ENCODE measurements at places on chromosomes 3 and 15. TPM values are rescaled to one million over a fixed set of nuclear protein-coding genes. Genes with fewer than 3 reads are reported as not detected.

Gene DYNLT2B
- 31.0 TPM for total RNA-seq

Gene ABI3BP
- total RNA-seq: 21.9 TPM

Gene HSPBAP1
- 5.5 TPM for total RNA-seq

GRCh38 chr15:83516935-83517334 lies 69.8 kb downstream of the SH3GL3 start:
- peak; percentile 13 for DNase-seq

GRCh38 chr3:25593001-25593400 lies 71.7 kb downstream of the TOP2B start:
- no peak for DNase-seq

DNA sequence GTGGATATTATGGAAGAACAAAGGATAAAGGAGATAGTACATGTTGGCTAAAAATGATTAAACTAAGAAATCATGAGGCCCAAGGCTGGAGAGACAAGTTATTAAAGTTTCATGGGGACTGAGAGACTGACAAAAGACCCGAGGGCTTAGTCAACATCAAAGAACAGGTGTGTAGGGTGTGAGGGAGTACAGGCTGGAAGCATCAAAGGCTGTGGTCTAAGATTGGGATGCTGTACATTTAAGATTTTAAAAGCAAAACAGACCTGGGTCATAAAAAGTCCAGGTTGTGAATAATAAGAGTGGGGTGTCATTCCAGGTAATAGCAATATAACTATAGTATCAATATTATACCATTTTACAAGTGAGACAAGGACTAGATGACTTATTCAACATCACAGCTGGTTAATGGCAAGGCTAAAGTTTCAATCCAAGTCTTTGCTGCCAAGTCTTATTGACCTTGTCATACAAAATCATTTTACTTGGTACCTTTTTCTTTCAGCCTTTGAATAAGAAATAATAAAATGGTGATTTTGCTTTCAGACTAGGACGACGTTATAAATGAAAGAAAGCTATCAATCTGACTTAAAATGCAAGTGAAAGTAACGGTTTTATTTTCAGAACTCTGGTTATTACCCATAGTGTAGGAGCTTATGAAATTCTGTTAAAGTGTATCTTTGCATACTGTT lies 211.6 kb downstream of the TNIK start:
- DNase-seq: no peak

GRCh38 chr3:83807511-83807910 lies 1151.3 kb upstream of the CADM2 start:
- DNase-seq: no peak

DNA sequence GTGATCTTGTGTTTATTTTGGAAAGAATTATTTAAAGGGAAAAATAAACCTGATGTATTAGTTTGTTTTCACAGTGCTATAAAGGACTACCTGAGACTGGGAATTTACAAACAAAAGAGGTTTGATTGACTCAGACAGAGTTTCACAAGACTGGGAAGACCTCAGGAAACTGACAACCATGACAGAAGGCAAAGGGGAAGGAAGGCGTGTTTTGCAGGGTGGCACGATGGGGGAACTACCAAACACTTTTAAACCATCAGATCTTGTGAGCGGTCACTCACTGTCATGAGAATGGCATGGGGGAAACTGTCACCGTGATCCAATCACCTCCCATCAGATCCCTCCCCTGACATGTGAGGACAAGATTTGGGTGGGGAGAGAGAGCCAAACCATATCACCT lies 87.0 kb downstream of the TP63 start:
- no peak for DNase-seq

DNA sequence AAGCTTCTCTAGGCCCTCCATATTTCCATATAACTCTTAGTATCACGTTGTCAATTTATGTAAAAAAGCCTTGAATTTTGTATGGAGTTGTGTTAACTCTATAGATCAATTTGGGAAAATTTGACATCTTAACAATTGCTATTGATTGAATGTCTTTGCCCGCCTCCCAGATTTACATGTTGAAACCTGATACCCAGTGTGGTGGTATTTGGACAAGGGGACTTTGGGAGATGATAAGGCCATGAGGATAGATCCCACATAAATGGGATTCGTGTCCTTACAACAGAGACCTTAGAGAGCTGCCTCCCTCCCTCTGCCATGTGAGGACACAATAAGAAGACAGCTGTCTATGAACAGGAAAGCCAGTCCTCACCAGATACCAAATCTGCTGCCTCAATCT lies 21.1 kb upstream of the TNK2 start:
- DNase-seq: no peak

GRCh38 chr15:85336880-85337279 lies 43.5 kb upstream of the AKAP13 start:
- DNase-seq: no peak

DNA sequence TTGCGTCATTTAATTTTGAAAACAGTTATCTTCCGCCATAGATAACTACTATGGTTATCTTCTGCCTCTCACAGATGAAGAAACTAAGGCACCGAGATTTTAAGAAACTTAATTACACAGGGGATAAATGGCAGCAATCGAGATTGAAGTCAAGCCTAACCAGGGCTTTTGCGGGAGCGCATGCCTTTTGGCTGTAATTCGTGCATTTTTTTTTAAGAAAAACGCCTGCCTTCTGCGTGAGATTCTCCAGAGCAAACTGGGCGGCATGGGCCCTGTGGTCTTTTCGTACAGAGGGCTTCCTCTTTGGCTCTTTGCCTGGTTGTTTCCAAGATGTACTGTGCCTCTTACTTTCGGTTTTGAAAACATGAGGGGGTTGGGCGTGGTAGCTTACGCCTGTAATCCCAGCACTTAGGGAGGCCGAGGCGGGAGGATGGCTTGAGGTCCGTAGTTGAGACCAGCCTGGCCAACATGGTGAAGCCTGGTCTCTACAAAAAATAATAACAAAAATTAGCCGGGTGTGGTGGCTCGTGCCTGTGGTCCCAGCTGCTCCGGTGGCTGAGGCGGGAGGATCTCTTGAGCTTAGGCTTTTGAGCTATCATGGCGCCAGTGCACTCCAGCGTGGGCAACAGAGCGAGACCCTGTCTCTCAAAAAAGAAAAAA lies 1.2 kb downstream of the B2M start:
- peak; percentile 79 for DNase-seq
